ENCODE measurements at places on chromosomes 1 and 21. TPM values are rescaled to one million over a fixed set of nuclear protein-coding genes. Genes with fewer than 3 reads are reported as not detected.

The ARTN gene
- total RNA-seq = 139 TPM

The OR2T29 gene
- total RNA-seq = not detected

The OR6N1 gene
- not detected for total RNA-seq

The GBP6 gene
- 0.61 TPM for total RNA-seq

Data from hair follicular keratinocyte (primary cell).